ENCODE measurements at places on chromosomes 4 and X.

- DNase-seq, result no peak
These were observed 87.6 kb downstream of the HAUS3 start for GRCh38 chr4:2154215-2154740.

- no peak for DNase-seq
These were observed 133.6 kb upstream of the GIMD1 start for GRCh38 chr4:106502106-106502699.

DNA sequence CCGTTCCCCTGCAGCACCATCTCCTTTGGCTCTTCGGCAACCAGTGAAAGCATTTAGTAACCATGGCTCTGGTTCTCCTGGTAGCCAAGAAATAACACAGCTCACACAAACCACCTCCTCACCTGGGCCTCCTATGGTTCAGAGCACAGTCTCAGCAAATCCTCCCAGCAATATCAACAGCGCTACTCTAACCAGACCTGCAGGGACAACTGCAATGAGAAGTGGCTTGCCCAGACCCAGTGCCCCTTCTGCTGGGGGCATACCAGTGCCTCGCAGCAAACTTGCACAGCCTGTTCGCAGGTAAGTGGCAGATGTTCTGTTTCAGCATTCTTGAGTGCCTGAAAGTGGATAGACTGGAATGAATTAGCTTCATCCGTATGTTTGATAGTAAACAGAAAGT, 63.0 kb upstream of the SLC10A4 start:
- no peak for DNase-seq

GRCh38 chr4:81982846-81983540, 390.8 kb downstream of the HNRNPD start:
- DNase-seq, result no peak

- peak; percentile 14 for DNase-seq
These were observed 16.4 kb downstream of the TCEANC start for GRCh38 chrX:13669246-13669737.

GRCh38 chr4:37070041-37070440, 174.5 kb upstream of the NWD2 start:
- no peak for DNase-seq
